ENCODE measurements at places on chromosomes 12 and 14.
A peak's percentile ranks its signal among the peaks of the same experiment; 100 is the strongest.

GRCh38 chr14:35380794-35381193, 23.8 kb downstream of the NFKBIA start:
- DNase-seq = no peak

GRCh38 chr14:92726135-92726932, 22.1 kb downstream of the LGMN start:
- no peak for DNase-seq

GRCh38 chr12:65854629-65855028, 30.3 kb downstream of the HMGA2 start:
- no peak for DNase-seq

GRCh38 chr14:50488521-50488920, 43.8 kb downstream of the MAP4K5 start:
- no peak for DNase-seq

DNA sequence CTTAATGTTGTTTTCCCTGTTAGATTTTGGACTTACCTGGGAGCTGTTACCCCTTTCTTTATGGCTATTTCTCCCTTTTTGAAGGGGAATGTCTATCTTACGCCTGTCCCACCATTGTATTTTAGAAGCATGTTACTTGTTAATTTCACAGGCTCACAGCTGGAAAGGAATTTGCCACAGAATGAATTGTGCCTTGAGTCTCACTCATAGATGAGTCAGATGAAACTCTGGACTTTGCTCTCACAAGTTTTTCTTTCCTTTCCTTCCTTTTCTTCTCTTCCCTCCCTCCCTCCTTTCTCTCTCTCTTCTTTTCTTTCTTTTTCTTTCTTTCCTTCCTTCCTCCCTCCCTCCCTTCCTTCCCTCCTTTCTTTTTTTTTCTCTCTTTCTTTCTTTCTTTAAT, 9.3 kb upstream of the ATF7IP start:
- no peak for DNase-seq

- no peak for DNase-seq
Measured at GRCh38 chr14:61761557-61761956, 663 bp upstream of the SNAPC1 start.

- DNase-seq = peak; percentile 95
Measured at GRCh38 chr12:56338308-56339157, at the start of gene IL23A. Gene IL23A (plus strand): TSS chr12:56338884. CDS start chr12:56339045, 161 bp downstream.

GRCh38 chr14:57732463-57733285, 133.2 kb downstream of the SLC35F4 start:
- DNase-seq = no peak

DNA sequence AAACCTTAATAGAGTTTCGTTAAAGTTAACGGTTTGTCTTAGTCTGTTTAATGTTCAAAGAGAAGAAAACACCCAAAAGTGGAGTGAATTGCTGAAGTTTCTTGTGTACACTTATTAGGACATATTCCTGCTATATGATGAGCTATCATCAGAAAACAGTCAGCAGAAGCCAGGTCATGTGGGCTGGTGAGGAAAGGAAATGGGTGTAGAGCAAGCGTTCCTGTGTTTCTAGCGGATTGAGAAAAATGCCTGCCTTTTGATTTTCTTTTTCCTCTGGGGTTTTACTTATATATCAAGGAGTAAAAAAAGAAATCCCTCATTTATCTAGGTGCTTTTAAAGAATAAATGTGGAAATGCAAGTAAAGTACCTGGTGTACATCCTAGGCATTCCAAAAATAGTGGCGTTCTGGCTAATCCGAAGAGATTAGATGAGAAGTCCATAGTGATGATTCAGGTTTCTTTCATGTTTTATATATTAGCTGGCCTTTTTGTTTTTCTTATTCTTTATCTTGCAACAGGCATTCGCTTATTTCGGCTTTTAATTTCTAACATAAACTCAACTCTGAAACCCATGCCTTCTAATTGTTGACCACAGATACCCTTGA, 50.7 kb downstream of the FLRT2 start:
- DNase-seq = no peak

DNA sequence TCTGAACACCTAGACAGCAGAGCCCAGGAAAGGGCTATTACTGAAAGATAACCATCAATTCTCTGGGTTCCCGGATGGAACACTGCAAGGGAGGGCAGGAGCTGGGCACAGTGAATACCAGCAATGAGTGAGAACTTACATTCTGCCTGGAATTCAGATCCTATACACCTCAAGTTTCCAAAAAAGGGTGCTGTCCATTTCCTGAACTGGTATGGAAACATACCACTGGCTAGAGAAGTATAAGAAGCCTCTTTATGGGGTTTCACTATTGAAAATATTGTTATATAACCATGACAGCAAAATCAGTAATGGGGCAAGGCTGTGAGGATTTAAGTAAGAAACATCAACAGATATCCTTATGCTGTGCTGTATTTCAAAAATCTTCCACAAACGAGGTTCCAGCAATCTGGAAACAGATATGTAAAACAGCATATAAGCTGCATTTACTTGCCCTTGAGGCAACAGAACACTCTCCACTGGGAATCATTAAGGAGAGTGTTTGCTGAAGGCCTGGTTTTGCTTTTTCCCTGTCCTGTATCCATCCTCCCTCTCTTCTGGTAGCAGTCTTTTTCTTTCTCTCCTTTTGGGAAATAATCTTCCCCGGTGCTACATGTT, 53.3 kb upstream of the GTF2A1 start:
- DNase-seq = no peak

GRCh38 chr12:47350062-47350408, 270.3 kb upstream of the AMIGO2 start:
- no peak for DNase-seq

- DNase-seq = no peak
Measured at GRCh38 chr12:124390442-124391097, 95.7 kb downstream of the RFLNA start.

DNA sequence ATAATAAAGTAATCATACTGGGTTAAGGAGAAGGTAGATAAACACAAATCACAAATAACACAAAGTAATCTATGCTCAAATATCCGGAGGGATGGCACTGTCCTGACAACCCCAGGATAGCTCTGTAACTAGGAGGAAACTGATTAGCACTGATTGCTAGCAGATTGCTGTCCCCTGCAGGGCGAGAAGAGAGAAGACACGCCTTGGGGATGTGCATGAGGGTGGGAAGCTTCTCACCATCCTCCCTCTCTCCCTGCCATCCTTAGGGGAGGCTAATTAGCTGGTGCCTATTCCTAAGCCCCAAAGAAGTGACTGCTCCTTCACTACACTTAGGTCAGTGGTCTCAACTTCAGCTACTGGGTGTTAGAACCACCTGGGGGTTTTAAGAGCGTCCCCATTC, 27.0 kb upstream of the TMEM260 start:
- DNase-seq = no peak

- no peak for DNase-seq
Measured at GRCh38 chr14:100972118-100972897, 68.8 kb upstream of the RTL1 start.

- no peak for DNase-seq
Measured at GRCh38 chr14:75757644-75758402, 96.8 kb downstream of the TTLL5 start.

GRCh38 chr14:29410581-29410980, 517.1 kb downstream of the PRKD1 start:
- DNase-seq = no peak

- DNase-seq = no peak
Measured at GRCh38 chr12:129211862-129212630, 358.8 kb downstream of the GLT1D1 start.

GRCh38 chr12:38555620-38556591, 239.3 kb downstream of the ALG10B start:
- no peak for DNase-seq

Data from stimulated activated CD8-positive, alpha-beta memory T cell treated with anti-CD3 and anti-CD28 coated beads, Interleukin-7, amount 100 ng/mL, for 48 hours (primary cell).